ENCODE measurements at places on chromosomes 13 and 19.

DNA sequence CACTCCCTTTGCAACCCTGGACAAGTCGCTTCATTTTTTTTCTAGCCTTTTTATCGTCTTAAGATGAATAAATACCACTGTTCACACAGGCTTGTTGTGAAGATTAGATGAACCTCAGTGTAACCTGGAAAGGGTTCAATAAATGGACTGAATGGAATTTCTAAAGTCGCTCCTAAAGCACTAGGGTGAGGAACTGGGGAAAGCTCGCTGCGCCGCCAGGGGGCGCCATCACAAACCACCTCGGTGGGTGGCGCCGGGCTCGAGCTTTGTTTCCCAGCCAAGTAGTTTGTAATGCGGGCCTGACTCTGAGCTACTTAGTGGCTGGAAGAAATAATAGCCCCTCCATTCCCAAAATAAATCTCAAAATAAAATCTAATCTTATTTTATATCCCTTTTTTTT is 2.2 kb upstream of the CEACAM6 start:
- peak; percentile 78 for DNase-seq

- DNase-seq, result no peak
Observed at GRCh38 chr13:106425661-106426060, 109.8 kb downstream of the EFNB2 start.

GRCh38 chr13:19178901-19179593 is 2.6 kb downstream of the TUBA3C start:
- DNase-seq, result no peak

DNA sequence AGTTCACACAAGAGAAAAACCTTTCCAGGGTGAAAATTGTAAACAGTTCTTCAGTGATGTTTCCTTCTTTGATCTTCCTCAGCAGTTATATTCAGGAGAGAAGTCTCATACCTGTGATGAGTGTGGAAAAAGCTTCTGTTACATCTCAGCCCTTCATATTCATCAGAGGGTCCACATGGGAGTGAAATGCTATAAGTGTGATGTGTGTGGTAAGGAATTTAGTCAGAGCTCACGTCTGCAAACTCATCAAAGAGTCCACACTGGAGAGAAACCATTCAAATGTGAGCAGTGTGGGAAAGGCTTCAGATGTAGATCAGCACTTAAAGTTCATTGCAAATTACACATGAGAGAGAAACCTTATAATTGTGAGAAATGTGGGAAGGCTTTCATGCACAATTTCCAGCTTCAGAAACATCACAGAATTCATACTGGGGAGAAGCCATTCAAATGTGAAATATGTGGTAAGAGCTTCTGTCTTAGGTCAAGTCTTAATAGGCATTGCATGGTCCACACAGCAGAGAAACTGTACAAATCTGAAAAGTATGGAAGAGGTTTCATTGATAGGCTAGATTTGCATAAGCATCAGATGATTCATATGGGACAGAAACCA is 6.9 kb downstream of the ZNF222 start:
- DNase-seq, result no peak

- DNase-seq, result no peak
Observed at GRCh38 chr19:50178859-50179537, 15.9 kb upstream of the IZUMO2 start.

- DNase-seq, result no peak
Observed at GRCh38 chr13:107358866-107359265, 790.9 kb upstream of the ARGLU1 start.

- DNase-seq, result no peak
Observed at GRCh38 chr13:26619358-26619757, 61.9 kb downstream of the WASF3 start.

DNA sequence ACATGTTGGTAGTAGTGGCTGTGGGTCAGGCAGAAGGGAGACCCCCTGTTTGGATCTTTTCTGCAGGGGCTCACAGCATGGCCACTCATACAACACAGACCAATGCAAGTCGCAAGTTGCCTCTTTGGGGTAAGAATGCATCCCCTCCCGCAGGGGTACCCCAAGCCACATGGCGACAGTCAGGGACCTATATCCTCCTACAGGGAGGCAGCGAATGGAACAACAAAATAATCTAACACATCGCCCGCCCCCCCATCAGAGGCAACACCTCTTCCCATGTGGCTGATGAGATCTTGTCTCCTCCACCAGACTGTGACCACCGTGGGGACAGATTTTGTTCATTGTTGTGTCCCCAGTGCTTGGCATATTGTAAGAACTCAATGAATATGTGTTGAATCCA is 40.7 kb upstream of the PNMA8B start:
- DNase-seq, result no peak

- no peak for DNase-seq
Observed at GRCh38 chr13:101515504-101515903, 63.0 kb downstream of the ITGBL1 start.

- no peak for DNase-seq
Observed at GRCh38 chr19:33667141-33667650, 45.4 kb downstream of the CHST8 start.

GRCh38 chr13:50359041-50359367 is 343.8 kb downstream of the KCNRG start:
- no peak for DNase-seq

- DNase-seq, result no peak
Observed at GRCh38 chr19:1764729-1765128, 11.4 kb downstream of the ONECUT3 start.

DNA sequence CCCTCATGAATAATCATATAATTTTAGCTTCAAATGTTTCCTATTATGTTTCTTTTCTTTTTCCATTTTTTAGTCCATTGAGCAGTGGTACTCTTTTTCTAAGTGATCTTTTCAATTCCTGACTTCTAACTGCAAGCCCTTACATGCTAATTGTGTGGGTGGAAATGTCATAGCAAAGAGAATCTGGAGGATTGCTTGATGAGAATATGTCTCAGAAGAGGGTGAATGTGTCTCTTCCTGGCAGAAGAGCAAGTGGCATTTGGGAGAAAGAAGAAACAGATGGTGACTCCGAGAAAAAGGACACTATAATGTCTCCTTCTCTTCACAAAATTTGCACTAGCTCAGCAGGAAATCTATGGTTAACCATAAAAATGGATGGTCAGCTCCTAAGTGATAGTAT is 2320.0 kb downstream of the PCDH9 start:
- no peak for DNase-seq

All from DMS53 (cell line).